NCI-H1048 (cell line): ENCODE measurements at places on chromosomes 11 and 22.

GRCh38 chr11:47188259-47188658, 2.0 kb upstream of the PACSIN3 start:
- no peak for DNase-seq

GRCh38 chr11:58772329-58773285, 40.9 kb upstream of the GLYAT start:
- DNase-seq = no peak

DNA sequence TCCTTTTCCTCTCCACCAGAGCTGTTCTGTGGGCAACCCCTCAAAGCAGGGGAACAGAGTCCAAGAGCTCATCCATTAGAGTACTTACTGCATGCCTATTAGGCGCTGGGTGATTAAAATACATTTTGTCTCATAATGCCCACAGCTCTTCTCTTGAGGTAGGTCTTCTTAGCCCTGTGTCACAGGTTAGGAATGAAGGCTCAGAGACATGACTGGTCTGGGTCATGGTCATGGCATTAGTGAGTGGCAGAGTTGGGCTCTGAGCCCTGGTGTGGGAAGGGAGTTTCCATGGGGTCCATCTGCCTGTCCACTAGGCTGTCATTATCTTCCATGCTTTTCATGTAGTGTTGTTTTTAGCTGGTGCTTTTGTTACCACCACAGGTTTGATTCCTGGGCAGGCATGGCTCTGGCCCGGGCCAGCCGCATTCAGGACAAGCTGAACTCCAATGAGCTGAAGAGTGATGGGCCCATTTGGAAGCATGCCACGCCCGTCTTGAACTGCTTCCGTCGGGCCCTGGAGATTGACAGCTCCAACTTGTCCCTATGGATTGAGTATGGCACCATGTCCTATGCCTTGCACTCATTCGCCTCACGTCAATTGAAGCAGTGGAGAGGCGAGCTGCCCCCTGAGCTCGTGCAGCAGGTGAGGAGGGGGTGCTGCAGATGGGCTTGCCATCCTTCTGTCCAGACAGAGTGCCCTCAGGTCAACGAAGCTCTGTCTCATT, 76.1 kb downstream of the CABIN1 start:
- no peak for DNase-seq

DNA sequence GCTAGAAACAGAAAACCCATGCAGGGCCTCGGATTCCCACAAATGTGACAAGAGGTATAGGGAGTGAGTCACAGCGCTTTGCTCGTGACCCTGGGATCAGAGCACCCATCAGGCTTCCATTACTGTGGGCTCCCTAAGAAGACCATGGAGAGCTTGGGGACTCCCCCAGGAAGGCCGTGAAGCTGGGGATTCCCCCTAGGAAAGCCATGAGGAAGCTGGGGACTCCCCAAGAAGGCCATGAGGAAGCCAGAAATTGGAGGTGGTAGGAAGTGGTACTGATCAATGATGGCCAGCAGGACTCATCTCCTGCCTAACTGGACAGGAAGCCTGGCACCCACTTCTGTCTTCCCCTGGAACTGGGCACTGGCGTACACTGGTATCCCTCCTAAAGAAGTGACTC, 10.1 kb upstream of the DCPS start:
- no peak for DNase-seq

DNA sequence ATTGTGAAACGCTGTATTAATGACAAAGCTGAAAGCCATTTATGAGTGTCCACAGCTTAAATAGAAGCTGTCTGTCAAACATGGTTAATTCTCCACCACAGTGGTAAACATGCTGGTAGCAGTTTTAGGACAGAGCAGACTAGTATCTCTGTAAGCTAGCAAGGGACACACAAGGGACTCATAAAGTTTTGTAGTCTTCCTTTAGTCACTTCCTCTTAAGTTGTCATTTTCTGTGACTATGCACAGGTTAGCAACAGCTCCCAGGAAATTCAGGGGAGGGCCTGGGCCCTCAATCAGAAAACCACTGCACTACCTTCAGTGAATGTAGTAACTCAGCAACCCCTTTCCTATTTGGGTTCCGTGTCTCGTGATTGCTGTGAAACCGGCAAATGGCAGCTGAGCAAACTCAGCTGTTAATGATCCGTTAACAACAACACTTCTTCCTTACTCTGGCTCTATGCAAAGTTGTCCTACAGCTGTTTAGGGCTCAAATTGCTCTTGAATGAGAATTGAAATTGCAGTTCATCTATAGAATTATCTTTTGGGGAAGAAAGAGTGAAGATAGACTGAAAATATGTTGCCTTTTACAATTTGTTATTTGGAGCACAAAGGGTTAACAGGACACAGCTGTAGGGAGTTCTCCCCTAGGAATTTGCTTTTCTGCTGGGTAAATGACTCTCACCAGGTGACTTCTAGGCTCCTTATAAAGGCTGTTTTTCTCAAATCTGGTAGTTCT, at the start of gene MMP26:
Gene MMP26, plus strand, starts transcription at position 731 of the 736 bp plus-strand sequence.
- DNase-seq = no peak

DNA sequence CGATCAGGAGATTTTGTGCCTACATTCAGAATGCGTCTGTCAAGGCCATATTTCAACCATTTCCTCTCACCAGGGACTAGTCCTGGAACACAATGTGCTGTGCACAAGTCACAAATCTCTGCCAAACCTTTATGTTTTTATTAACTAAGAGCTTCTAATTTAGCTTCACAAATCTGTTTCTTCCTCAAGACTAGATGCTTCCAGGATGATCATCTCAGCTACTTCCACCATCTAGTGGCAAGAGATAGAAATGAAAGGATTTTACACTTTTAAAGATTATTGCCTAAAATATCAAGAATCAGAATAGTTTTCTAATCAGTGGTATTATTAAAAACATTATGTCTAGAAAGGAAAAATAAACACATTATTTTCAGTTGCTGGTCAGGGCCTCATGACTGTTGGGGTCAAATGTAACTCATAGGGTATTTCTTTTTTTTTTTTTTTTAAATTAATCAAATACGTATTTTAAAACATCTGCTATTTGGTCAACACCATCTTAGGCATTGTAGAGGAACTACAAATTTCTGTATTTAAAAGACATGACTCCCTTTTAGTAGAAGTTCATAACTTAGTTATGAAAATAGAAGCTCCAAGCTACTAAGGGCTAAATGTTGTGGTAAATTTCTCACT, 1102.6 kb downstream of the DLG2 start:
- DNase-seq = peak; percentile 20

GRCh38 chr11:10561947-10562346, 6.5 kb downstream of the LYVE1 start:
- DNase-seq = no peak

GRCh38 chr11:101185985-101186384, 56.4 kb upstream of the PGR start:
- no peak for DNase-seq
